ENCODE measurements at places on chromosomes 12 and 14.
A peak's percentile ranks its signal among the peaks of the same experiment; 100 is the strongest.

DNA sequence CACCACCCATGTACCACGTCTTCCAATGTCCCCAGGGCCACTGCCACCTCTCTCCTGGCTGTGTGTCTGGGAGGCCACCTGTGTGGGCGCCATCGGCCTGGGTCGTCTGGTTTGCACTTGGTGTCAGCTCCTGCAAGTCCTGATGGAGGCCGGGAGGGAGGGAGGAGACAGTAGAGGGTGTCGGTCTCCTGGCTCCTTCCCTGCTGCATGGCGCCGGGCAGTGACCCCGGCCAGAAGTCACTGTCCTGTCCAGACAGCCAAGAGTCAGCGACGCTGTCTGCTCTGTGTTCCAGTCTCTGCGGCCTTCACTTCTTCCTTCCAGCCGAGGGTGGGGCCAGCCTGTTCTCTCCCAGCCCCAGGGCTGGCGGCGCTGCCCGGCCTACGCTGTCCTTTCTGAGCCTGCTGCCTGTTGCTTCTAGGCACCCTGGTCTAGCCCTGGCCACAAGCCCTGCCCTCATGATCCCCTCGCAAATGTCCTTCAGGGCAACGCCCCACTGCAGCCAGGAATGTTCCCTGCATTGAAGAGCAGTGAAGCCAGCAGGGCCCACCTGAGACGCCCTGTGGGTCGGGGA lies 13.0 kb upstream of the LBHD2 start:
- no peak for DNase-seq

GRCh38 chr14:88947646-88948598 lies 123.5 kb downstream of the TTC8 start:
- DNase-seq = no peak

- no peak for DNase-seq
Measured at GRCh38 chr12:40473962-40474361, 218.3 kb upstream of the CNTN1 start.

DNA sequence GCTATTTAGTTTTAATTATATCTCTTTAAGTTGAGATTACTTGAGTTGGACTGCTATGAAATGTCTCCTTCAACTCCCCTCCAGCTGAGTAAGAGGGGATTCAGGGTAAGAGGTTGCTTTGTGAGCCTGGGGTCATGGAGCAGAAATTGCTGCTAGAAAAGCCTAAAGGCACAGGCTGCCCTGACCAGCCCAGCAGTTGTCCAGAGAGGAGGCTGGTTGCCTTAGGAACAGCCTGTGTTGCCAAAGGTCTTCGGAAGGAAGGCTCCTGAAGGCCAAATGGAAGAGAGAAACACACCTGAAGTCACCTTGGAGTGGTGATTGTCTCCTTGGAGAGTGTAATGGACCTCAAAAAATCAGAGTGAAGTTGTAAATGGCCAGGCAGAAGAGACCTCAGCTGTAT lies 235.5 kb upstream of the PDE3A start:
- DNase-seq = no peak

- no peak for DNase-seq
Measured at GRCh38 chr12:77044721-77045120, 20.6 kb downstream of the E2F7 start.

DNA sequence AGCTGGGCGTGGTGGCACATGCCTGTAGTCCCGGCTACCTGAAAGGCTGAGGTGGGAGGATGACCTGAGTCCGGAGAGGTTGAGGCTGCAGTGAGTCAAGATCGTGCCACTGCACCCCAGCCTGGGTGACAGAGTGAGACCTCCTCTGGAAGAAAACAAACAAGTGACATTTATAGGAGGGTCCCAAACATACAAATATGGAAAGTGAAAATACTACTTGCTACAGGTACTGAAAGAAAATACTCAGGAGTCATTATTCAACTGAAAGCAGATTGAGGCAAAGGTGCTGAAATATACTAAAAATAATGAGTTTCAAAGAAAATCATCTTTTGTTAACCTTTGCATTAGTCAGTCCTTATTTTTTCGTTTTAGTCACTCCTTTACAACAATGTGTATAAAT lies 53.5 kb downstream of the ETV6 start:
- no peak for DNase-seq

DNA sequence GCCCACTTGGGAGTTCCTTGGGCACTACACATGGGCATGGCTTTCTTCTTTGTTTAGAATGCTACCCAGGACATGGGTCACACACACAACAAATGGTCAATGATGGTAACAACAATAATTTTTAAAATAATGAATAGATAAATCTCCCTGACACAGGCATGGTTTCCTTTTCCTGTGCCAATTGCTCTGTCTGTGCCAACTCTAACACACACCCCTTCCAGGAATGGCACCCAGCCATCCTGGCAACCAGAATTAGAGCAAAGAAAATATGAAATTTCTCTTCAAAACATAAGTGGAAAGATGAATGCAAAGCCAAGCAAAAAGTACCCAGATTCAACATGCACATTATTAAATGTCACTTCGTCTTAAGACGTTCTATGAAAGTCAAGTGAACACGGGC lies 104.9 kb upstream of the SOX5 start:
- no peak for DNase-seq

- DNase-seq = no peak
Measured at GRCh38 chr14:59347511-59347900, 117.7 kb downstream of the GPR135 start.

DNA sequence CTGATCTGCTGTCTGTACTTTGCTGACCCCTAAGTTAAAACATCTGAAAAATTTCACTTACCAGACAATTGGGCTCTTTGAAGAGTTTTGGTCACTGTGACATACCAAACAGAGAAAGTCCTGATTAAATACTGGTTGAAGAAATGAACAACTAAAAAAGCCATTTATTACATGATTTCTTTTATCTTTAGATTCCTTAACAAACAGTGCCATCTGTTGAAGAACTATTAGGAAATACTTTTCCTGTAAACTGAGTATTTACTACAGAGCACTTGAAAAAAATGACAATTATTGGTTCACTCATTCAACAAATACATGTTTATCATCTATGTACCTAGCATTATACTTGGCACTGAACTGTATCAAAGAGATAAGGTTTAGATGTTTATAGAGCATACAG lies 6.5 kb upstream of the WASHC4 start:
- DNase-seq = no peak

GRCh38 chr12:131833896-131834641 lies 5.9 kb downstream of the MMP17 start:
- no peak for DNase-seq

DNA sequence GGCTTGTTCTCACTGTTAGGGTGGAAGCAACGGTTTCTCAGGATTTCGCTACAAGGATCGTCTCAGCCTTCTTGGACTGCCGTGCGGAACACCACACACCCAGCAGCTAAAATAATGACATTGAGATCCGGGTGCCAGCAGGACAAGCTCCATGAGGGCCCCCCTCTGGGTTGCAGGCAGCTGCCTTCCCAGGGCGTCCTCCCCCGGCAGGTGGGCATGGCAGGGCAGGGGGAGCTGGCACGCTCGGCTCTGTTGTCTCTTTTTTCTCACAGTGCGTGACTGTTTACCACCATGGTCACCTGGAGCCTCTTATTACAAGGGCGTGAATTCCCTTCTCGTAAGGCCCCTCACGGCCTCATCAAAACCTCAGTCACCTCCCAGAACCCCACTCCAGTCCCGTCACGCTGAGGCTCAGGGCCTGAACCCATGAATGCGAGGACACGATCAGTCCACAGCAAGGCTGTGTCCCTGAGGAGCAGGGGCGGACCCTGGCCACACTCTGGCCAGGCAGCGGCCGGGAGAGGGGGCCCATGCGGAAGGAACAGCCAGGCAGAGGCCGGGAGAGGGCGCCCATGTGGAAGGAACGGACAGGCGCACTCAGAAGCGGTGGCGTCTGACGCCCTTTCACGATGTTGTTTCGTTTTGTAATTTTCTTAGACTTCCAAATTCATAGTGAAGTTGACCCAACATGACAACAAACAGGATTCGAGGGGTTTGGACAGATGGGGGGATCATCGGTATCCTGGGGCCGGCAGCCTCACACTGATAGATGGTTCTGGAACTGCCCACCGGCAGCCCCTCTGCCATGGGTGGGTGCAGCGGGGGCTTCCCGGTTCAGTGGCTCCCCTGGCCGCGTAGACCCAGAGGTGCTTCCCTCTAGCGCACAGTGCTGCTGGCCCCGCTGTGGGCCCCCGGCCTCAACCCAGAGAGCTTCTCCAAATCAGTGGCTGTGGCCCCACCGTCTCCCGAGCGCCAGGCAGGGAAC lies 10.0 kb downstream of the LRCOL1 start:
- no peak for DNase-seq

DNA sequence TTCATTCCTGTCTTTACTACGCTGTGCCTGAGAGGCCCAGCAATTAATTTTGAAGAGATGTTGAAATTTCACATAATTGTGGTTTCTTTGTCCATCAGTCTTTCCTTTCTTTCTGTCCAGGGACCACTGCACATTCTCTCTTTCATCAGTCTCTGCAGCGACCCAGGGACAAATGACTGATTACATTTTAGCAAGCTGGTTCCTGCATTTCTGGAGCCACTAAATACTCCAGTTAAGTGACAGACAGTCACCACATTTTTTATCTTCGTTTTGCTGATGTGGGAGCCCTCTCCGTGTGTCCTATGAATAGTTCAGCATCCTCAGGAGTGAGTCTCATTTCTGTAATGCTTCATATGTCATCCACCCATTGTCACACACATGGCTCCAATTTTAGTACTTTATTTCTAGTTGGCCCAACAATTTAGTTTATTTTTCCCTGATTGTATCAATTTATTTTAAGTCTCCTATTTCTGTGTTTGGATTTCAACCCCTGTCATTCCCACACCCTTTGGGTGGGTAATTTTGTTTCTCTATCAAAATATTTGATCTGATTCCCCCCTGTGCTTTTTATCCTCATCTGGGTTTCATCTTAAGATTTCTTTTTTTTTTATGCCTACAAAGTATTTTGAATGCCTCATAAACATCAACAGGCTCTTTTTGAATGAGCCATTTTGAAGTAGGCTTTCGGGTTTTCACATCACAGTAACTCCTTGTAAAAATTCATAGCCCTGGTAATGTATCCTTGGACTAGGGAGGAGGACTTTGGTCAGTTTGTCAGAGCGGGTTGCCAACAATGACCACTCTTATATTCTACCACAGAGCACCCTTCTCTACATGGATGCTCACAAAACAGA lies 1196.5 kb downstream of the GALC start:
- DNase-seq = no peak

GRCh38 chr12:64534672-64535199 lies 75.6 kb upstream of the RASSF3 start:
- no peak for DNase-seq

- no peak for DNase-seq
Measured at GRCh38 chr12:32551058-32551457, 128.0 kb upstream of the DNM1L start.

GRCh38 chr12:93198086-93198485 lies 179.6 kb upstream of the NUDT4 start:
- DNase-seq = peak; percentile 31

GRCh38 chr14:55711175-55711811 lies 131.3 kb downstream of the KTN1 start:
- no peak for DNase-seq

- no peak for DNase-seq
Measured at GRCh38 chr14:91964011-91964410, 16.5 kb upstream of the FBLN5 start.

DNA sequence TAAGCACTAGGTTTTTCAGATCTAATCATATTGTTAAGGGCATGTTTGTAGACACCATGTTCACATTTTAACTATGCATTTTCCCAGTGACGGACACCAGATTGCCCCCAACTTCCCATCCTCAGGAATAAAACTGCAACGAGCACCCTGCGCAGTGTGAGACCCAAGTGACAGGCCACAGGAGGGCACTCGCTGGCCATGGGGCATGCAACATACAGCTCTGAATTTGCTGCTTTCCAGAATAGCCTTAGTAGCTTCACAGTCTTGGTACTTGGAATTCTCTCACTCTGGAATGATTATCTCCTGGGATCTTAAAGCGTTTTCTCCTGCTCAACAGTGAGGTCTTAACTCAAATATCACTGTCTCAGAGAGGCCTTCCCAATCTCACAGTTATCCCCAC lies 972 bp upstream of the DDX47 start:
- no peak for DNase-seq

DNA sequence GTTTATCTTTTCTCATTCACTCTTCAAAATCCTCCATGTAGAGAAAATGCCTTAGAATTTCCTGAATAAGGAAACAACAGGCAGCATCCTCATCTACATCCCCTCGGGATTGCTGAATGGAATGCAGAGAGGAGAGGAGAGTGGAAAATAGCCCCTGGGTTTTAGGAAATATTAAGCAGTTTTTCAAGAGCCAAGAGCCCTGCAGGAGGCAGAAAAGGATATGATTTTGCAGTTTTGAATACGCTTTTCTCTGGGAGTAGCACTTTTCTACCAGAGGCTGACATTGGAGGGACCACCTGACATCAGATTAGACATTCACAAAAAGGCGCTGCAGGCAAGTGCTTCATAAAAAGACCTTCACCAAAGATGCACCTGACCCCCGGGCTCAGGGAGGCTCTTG lies 362.2 kb upstream of the SFSWAP start:
- DNase-seq = no peak

DNA sequence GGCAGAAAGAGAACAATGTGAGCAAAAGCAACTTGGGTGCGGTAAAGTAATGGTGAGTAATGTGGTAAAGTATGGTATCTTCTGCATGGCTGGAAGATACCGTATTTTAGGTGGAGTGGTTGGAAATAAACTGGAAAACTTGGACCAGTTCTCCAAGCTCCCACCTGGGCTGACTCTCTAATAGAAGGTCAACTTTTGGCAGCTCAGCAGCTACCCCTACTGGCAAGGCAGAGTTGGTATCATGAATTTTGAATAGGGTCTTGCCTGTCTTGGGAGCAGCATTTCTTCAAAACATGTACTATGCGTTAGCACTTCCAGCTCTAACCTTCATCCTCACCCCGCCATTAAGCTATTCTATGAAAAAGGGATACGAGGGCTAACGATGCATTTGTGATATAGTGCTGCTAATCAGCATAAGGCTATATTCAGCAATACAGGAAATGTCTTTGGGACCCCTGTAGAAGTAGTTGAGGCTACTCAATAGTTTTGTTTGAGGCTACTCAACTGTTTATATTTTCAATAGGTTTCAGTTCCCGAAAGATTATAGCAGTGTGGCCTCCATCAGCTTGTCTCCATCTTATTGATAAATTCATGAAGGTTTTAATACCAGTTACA lies 276.3 kb upstream of the FAR2 start:
- peak; percentile 24 for DNase-seq

GRCh38 chr12:106551410-106551809 lies 31.4 kb upstream of the RFX4 start:
- no peak for DNase-seq

DNA sequence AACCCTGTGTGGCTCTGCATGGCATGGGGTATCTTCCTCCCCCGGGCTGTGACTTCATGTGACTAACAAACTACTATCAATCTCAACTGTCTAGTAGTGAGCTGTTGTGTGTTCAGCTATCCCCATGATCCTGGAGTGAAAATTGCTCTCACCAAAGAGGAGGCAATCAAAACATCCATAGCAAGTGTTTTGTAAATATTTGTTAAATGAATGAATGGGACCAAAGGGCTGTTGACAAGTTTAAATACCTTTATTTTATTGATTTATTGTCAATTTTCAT lies 138.1 kb upstream of the CPM start:
- DNase-seq = no peak
